Left renal pelvis (tissue), 4 donors: ENCODE measurements at places on chromosomes 4 and X. TPM values are rescaled to one million over a fixed set of nuclear protein-coding genes. Genes with fewer than 3 reads are reported as not detected.

The CXorf49 gene
- polyA plus RNA-seq, result not detected

The JADE3 gene
- polyA plus RNA-seq, result 26.0 TPM

The CTAG2 gene
- polyA plus RNA-seq, result not detected

The CXCL11 gene
- 0.62 TPM for polyA plus RNA-seq

The SPRY1 gene
- polyA plus RNA-seq, result 118 TPM

The IL2RG gene
- polyA plus RNA-seq, result 1.3 TPM

The GAGE12F gene
- polyA plus RNA-seq, result not detected

The ZCCHC18 gene
- polyA plus RNA-seq, result 7.1 TPM

The BMPR1B gene
- 22.7 TPM for polyA plus RNA-seq

The GPR82 gene
- polyA plus RNA-seq, result not detected

The IQSEC2 gene
- polyA plus RNA-seq, result 12.3 TPM

The KCTD8 gene
- polyA plus RNA-seq, result 4.1 TPM

The KCNE5 gene
- 4.8 TPM for polyA plus RNA-seq

The PABPC1L2B gene
- polyA plus RNA-seq, result not detected

The GLRA3 gene
- polyA plus RNA-seq, result 0.07 TPM

The AFF2 gene
- polyA plus RNA-seq, result 5.8 TPM

The ARSD gene
- polyA plus RNA-seq, result 54.0 TPM

The GPR78 gene
- 0.34 TPM for polyA plus RNA-seq

The SERPINA7 gene
- 0.23 TPM for polyA plus RNA-seq

The TRMT10A gene
- polyA plus RNA-seq, result 16.7 TPM

The ADGRL3 gene
- polyA plus RNA-seq, result 24.8 TPM

The FABP2 gene
- polyA plus RNA-seq, result 1.2 TPM

The MAGEC3 gene
- polyA plus RNA-seq, result 0.62 TPM

The MAGEB2 gene
- polyA plus RNA-seq, result not detected

The P2RY4 gene
- 0.17 TPM for polyA plus RNA-seq

The TMPRSS11E gene
- polyA plus RNA-seq, result 0.36 TPM

The SLC25A43 gene
- polyA plus RNA-seq, result 10.0 TPM

The ABLIM2 gene
- polyA plus RNA-seq, result 5.7 TPM

The PDGFC gene
- 63.6 TPM for polyA plus RNA-seq

The ANAPC4 gene
- 42.7 TPM for polyA plus RNA-seq

The DMRTC1 gene
- 0.24 TPM for polyA plus RNA-seq

The ADRA2C gene
- polyA plus RNA-seq, result 8.0 TPM

The PSAPL1 gene
- not detected for polyA plus RNA-seq

The NXF3 gene
- polyA plus RNA-seq, result 0.24 TPM

The PCDH19 gene
- polyA plus RNA-seq, result 3.1 TPM

The SYTL5 gene
- polyA plus RNA-seq, result 3.9 TPM

The MAPK10 gene
- 58.7 TPM for polyA plus RNA-seq

The SLC6A14 gene
- polyA plus RNA-seq, result 0.17 TPM

The WAS gene
- polyA plus RNA-seq, result 3.7 TPM

The PPARGC1A gene
- polyA plus RNA-seq, result 38.2 TPM

The CSTF2 gene
- 15.8 TPM for polyA plus RNA-seq

The LIMCH1 gene
- polyA plus RNA-seq, result 98.2 TPM

The SYAP1 gene
- 35.3 TPM for polyA plus RNA-seq

The TLR6 gene
- 1.8 TPM for polyA plus RNA-seq

The TRPC5OS gene
- 0.13 TPM for polyA plus RNA-seq
